ENCODE measurements at places on chromosomes 2 and 18. TPM values are rescaled to one million over a fixed set of nuclear protein-coding genes. Genes with fewer than 3 reads are reported as not detected.

The METTL4 gene
- 5.8 TPM for total RNA-seq

The CGREF1 gene
- total RNA-seq: 1.5 TPM

The TAF4B gene
- 5.5 TPM for total RNA-seq

The PLGLB2 gene
- 2.8 TPM for total RNA-seq

The GRB14 gene
- total RNA-seq: 0.65 TPM

The MPHOSPH10 gene
- 18.7 TPM for total RNA-seq

The MPV17 gene
- total RNA-seq: 80.8 TPM

The KLF7 gene
- 45.8 TPM for total RNA-seq

The COL4A3 gene
- total RNA-seq: not detected

The CD207 gene
- total RNA-seq: not detected

The CTLA4 gene
- not detected for total RNA-seq

The TFCP2L1 gene
- 0.12 TPM for total RNA-seq

The MAPRE2 gene
- total RNA-seq: 20.8 TPM

The OTOF gene
- not detected for total RNA-seq

The TSGA10 gene
- total RNA-seq: 2.1 TPM

The UGT1A6 gene
- total RNA-seq: not detected

The OSBPL6 gene
- 5.5 TPM for total RNA-seq

The ZBTB7C gene
- not detected for total RNA-seq

The TFPI gene
- 46.9 TPM for total RNA-seq

The CNGA3 gene
- 0.12 TPM for total RNA-seq

The POMC gene
- not detected for total RNA-seq

The CRYBA2 gene
- total RNA-seq: not detected

The SATB2 gene
- 22.1 TPM for total RNA-seq

The CEP68 gene
- 14.6 TPM for total RNA-seq

The PDE1A gene
- 3.2 TPM for total RNA-seq

The KLHL29 gene
- 1.5 TPM for total RNA-seq

The SDC1 gene
- total RNA-seq: 152 TPM

The DSG4 gene
- total RNA-seq: not detected

The UCN gene
- total RNA-seq: 0.85 TPM

The G6PC2 gene
- total RNA-seq: not detected

The ESPNL gene
- 3.6 TPM for total RNA-seq

The IGFBP2 gene
- total RNA-seq: 587 TPM

The FBXO36 gene
- 4.7 TPM for total RNA-seq

The SCN7A gene
- not detected for total RNA-seq

The ABCG8 gene
- total RNA-seq: not detected

The GEN1 gene
- total RNA-seq: 9.4 TPM

The MFSD2B gene
- 0.12 TPM for total RNA-seq

The NAB1 gene
- 40.1 TPM for total RNA-seq

The AQP12A gene
- not detected for total RNA-seq

The LYPD6B gene
- total RNA-seq: 18.6 TPM

The FOXD4L1 gene
- 0.32 TPM for total RNA-seq

The TMEM169 gene
- 1.8 TPM for total RNA-seq

The FMNL2 gene
- total RNA-seq: 30.1 TPM

The SELENOI gene
- 13.6 TPM for total RNA-seq

The EGR4 gene
- total RNA-seq: 0.12 TPM

The SLC30A3 gene
- not detected for total RNA-seq

The RAB3GAP1 gene
- total RNA-seq: 86.5 TPM

The SERPINB3 gene
- total RNA-seq: not detected

Data from hair follicle dermal papilla cell (primary cell).